COLO829 (cell line): ENCODE measurements at places on chromosomes 11 and 22.

DNA sequence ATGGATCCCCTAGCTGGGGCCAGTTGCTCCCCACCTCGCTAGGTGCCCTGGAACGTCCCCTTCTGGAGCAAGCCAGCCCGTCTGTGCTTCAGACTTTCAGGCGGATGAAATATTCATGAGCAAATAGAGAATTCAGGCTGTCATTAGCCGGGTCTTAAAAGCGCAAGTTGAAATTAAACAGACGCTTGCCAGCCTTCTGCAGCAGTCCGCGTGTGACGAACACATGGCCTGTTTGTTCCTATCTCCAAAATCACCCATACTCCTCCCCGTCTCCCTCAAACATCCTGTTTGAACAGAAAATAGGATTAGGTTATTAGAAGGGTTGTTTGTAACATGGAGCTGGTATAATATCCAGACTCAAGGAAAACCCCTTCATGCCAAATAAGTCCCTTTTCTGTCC lies 38.7 kb downstream of the MYO18B start:
- DNase-seq, result no peak

- DNase-seq, result no peak
Measured at GRCh38 chr11:113553915-113554314, 78.7 kb upstream of the DRD2 start.

- DNase-seq, result no peak
Measured at GRCh38 chr22:47030881-47031627, 268.6 kb downstream of the TBC1D22A start.

DNA sequence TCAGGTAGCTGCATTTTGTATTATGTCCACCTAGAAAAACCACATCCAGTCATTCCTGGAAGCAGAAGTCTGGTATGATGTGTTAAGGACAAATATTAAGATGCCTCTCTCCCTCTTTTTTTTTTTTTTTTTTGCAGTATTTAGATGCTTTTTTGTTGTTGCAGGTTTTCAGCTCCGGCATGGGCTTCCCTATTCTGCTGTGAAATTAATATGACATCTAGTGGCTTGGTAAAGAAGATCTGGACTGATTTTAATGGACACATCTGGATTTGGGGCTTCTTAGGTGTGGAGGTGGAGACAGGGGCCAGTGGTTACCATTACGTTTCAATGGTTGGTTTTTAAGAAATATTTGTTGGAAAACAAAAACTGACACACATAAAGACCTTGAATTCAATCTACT lies 47.5 kb upstream of the RASSF10 start:
- DNase-seq, result no peak

- no peak for DNase-seq
Measured at GRCh38 chr11:127369356-127369755, 368.8 kb upstream of the KIRREL3 start.

- DNase-seq, result no peak
Measured at GRCh38 chr11:116352881-116353280, 419.9 kb downstream of the BUD13 start.

- no peak for DNase-seq
Measured at GRCh38 chr11:89477175-89477574, 14.0 kb downstream of the NOX4 start.

- peak; percentile 95 for DNase-seq
Measured at GRCh38 chr11:57778318-57779037, 16.9 kb downstream of the CTNND1 start.

GRCh38 chr11:25970726-25971508 lies 361.0 kb upstream of the ANO3 start:
- no peak for DNase-seq

GRCh38 chr11:108351468-108351867 lies 115.9 kb downstream of the C11orf65 start:
- DNase-seq, result no peak

- DNase-seq, result no peak
Measured at GRCh38 chr22:19832476-19833108, 22.1 kb downstream of the GNB1L start.

DNA sequence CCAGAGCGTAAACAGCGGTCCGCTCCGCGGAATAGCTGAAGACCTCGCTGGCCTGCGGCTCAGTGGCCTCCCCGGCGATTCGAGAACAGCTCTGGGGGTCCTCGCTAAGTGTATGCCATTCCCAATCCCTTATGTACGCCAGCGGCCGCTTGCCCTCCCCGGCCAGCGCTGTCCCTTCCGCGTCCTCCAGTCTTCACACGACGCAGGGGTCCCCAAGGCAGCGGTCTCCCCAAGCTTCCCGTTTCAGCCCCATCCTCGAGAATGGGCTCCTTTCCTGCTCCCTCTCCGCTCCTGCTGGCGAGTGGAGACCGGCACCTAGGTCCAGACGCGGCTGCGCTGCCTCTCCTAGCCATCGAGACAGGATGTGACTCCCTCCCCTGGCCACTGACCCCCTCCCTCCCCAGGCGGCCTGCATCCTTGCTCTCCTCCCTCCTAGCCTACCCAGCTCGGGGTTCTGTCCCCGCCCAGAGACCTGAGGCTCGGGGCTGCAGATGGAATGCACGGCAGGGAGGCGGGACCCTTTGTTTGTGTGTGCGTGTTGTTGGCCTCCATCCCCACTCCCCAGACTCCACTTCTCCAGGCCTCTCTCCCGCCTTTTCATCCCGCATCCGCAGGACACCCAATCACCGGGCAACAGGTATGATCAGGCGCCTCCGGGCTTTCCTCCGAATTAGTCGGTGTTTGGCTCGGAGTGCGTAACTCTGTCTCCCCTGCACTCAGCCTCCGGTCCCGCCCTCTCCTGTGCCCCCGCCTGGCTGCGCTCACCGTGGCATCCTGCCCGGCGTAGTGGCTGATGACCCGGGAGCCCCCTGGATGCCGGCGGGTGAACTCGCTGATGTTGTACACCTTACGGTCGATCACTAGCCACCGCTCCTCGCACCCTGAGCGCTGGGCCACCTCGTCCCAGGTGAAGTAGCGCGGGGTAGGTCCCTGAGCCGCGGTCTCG lies 740 bp downstream of the FADS1 start:
- DNase-seq, result peak; percentile 63

DNA sequence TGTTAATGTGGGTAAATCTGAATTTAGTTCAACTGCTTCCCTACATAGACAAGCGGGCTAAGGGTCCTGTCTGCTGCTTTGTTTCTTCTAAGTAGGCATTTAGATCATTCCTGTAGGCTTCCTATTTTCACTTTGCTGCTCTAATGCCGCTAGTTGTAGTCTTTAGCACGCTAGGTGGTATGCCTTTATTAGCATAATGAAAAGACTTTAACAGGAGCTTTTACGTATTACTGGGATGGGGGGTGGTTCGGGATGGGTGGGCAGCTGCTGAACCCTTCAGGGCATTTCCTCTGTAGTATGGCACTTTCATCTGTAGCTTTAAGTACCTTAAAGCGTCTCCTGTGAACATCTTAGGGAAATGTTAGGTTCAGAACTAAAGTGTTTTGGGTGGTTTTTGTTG lies 85.3 kb downstream of the GGT1 start:
- no peak for DNase-seq

- no peak for DNase-seq
Measured at GRCh38 chr11:2328656-2329354, 27.0 kb downstream of the TSPAN32 start.

GRCh38 chr11:70508231-70508480 lies 109.8 kb downstream of the CTTN start:
- no peak for DNase-seq

DNA sequence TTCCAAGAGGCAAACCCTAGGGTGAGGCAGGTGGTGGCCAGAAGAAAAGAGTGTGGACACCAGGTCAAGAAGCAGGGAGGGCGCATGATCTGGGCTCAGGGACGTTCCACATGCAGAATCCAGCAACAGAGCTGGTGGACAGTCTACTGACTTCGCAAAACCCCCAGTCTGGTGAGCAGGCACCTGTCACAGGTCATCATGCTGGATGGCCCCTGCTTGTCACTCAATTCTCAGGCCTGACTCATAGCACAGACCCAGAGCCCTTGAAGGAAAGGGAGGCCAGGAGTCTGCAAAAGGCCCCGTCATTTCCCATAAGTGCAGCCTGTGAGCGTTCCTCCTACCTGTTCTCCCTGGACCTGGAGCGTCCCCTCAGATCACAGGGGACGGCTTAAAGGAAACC lies 18.2 kb downstream of the APOL4 start:
- DNase-seq, result no peak

DNA sequence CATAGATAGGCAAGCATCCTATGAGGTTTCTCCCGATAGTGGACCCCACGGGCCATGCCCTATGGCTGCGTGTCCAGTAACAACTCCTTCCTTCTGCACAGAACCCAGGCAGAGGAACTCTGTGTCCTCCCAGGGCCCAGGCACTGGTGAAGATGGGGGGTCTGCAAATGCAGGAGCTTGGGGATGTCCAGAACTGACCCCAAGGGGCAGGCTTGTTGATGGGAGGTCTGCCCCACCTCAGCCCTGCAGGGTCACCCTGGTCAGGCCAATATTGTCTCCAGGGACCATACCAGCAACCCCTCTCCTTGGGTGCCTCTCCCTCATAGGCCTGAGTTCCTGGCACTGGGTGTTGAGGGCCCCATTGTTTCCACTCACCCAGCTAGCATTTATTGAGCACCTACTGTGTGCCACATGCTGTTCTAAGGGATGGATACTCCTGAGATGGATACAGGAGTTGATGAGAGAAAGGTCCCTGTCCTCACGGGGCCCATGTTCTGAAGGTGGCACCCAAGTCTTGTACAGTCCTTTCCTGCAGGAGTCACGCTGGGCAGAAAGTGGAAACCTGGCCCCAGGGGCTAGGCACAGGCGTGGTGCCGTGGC lies 26.3 kb upstream of the TXNRD2 start:
- DNase-seq, result no peak

DNA sequence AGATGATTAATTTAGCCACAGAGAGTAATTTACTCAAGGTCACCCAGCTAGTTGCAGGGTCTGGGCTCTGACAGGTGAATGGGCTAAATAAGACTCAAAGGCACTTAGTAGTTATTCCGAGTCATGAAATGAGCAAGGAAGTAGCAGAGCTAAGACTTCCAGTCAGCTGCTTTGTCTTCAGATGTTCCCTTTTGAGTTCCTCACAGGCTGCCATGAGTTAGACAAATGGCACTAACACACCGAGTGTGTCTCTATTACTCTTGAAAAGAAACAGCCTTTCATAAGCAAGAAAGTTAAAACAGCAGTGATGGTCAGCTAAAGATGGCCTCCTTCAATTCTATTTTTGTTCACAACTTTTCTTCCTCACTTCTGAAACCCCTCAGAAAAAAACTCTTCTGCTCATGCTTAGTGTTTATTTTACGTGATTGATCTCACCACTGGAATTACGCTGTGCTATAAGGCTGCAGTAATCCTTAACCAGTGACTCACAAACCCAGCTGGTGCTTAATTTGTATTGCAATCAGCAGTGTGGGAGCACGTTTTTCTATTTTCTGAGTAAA lies 389.1 kb downstream of the AASDHPPT start:
- DNase-seq, result no peak

- DNase-seq, result no peak
Measured at GRCh38 chr22:29979777-29980321, 96.9 kb downstream of the MTMR3 start.
